ENCODE measurements at places on chromosomes 7 and 10.
A peak's percentile ranks its signal among the peaks of the same experiment; 100 is the strongest.

- H3K27ac ChIP-seq = no peak overlapping the region
- H3K4me3 ChIP-seq = no peak overlapping the region
- no peak for DNase-seq
- H3K4me1 ChIP-seq = no peaks in the 10 kb centered on the region
Measured at GRCh38 chr10:129586898-129587443, 119.9 kb downstream of the MGMT start.

- DNase-seq = no peak
- H3K36me3 ChIP-seq = no peaks in the 10 kb centered on the region
- no peak overlapping the region for H3K4me3 ChIP-seq
- no peak overlapping the region for H3K27ac ChIP-seq
Measured at GRCh38 chr10:77582710-77583115, 54.9 kb downstream of the KCNMA1 start.

DNA sequence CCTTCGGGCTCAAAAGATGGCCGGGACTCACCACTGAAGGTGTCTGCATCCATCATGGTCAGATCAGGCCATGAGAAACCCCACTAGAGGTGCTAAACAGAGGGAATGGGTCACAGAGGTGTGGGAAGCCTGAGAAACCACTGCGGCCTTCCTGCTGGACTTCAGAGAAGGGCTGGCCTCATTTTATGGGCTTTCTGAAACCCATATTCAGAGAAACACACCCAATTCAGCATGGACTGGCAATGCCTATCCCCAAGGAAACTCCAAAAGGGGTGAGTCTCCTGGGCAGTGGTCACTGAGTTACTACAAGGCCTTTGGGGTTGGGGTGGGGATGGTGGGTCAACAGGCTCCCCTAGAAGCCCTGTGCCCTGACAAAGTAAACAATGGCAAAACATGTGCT is 58.0 kb downstream of the DLG5 start:
- peaks cover 6% of the 10 kb centered on the region for H3K36me3 ChIP-seq
- H3K4me3 ChIP-seq = no peak overlapping the region
- peaks cover 8% of the 10 kb centered on the region for H3K4me1 ChIP-seq

DNA sequence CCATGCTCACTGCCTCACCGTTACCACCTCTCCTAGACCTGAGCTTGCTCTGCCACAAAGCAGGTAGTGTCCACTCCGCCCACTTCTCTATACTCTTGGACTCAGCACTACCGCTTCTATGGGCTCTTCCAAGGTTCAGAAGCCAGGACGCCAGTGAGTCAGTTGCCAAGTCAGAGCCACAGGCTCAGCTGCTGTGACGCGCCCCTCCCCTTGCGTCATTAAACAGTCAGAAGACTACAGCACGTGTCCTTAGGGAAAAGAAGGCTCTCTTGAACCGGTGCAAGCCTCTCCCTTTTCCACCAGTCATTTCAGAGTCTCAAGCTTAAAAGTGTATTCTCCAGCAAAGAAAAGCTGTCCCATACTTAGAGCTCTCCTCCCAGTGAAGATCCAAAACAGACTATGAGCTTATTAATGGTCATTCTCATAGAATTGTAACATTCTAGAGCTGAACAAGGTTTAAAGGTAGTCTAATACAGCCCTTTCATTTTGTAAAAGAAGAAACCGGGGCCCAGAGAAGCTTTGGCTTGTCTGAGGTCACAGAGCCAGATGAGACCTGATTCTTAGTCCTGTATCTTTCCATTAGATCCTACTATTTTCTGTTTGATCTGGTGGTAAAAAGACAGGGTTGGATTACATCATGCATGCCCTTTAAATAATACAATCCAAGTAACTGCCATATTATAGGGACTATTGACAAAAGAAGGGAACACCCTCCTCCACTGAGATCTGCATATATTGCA is 40.9 kb upstream of the MET start:
- H3K27me3 ChIP-seq = no peaks in the 10 kb centered on the region
- no peak overlapping the region for H3K27ac ChIP-seq
- DNase-seq = peak; percentile 24
- H3K4me1 ChIP-seq = no peaks in the 10 kb centered on the region
- no peak overlapping the region for H3K4me3 ChIP-seq
- H3K36me3 ChIP-seq = no peaks in the 10 kb centered on the region

- H3K27me3 ChIP-seq = no peaks in the 10 kb centered on the region
- peak overlapping the region; percentile 94 for H3K27ac ChIP-seq
- H3K36me3 ChIP-seq = peaks cover 18% of the 10 kb centered on the region
Measured at GRCh38 chr10:43396928-43397624, 11.9 kb downstream of the HNRNPF start.

GRCh38 chr10:62178568-62178967 is 90.1 kb downstream of the RTKN2 start:
- H3K4me3 ChIP-seq = no peak overlapping the region
- no peaks in the 10 kb centered on the region for H3K4me1 ChIP-seq
